ENCODE measurements at places on chromosomes 16 and 17. TPM values are rescaled to one million over a fixed set of nuclear protein-coding genes. Genes with fewer than 3 reads are reported as not detected.

- DNase-seq = no peak
These were observed 31.9 kb upstream of the MPHOSPH6 start for GRCh38 chr16:82201926-82202325.

DNA sequence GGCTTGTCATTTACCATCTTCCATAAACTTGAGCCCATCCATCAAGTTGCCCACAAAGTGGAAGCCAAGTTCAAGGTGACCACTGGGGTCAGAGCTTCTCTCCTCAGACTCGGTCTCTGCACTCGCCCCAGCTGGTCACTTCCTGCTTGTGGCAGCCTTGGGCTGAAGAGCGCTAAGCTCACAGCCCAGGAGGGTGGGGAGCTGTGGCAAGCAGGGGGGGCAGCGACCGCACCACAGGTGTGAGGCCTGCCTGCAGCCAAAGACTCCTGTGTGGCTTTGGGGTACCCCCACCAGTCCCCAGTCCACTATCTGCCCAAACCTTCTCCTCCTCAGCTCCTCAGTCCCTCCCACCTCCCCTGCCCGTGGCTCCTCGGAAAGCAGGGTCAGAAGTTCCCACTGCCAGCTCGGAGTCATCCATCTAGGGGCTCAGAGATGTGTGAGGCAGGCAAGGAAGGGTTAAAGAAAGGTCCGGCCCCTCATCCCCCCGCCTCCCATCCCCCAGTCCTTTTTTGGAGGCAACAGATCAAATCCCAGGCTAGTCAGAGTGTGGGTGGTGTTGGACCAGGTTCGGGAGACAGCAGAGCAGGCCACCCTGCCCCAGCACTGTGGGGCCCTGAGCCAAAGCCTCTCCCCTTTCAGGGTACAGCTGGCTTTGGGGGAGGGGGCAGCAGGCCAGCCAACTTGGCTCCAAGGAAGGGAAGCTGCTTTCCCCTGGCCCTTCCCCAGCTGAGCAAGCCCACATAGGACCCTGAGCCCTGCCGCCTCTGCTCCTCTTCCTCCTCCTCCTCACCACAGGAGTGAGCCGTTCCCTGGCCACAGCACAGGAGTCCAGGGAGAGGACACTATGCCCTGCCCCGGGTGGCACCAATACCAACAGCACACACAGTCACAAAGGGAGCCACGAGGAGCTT lies 3.2 kb downstream of the CSF3 start:
- DNase-seq = no peak

DNA sequence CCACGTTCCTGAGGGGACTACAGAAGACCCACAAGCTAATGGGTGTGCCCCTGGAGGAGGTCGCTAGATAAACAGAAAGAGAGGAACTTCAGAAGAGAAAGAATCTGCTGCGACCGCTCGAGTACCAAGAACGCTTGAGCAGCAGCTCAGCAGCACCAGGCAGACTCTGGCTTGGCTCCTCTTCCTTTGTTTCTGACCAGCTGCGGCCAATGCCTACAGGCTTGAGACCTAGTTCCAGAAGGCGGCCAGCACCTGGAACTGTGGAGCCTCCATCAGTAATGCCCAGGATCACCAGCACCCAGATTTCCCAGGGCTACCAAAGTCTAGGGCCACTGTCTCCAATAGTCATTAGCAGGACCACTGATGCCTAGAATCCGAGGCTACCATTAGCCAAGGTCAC lies 26.0 kb upstream of the GOSR2 start:
- no peak for DNase-seq

GRCh38 chr17:66476014-66476413 lies 173.6 kb downstream of the PRKCA start:
- DNase-seq = no peak

GRCh38 chr16:74735162-74735452 lies 34.4 kb upstream of the MLKL start:
- no peak for DNase-seq

DNA sequence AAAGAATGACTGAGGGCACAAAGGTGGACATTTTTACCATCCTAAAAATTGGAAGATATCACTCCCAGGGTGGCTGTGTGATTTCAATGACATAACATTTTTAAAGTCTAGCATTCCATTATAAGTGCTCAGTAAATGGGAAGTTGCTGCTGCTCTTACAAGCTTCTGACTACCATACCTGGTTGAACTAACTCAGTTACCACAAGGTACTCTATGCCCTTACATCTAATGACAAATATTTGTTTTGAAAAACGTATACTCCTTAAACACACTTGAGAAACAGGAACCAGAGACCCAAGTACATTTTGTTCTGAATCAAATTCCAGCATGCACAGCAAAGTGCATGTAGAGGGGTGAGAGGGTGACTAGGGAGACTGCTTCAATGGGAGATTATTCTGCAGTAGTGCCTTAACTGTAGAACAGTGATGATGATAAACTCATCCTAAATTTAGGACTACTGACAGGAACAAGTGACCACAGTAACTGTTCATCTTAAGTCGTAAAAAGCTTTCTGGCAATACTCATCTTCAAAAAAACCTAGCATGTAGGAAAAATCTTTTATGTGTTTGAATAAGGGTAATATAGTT lies 83.5 kb downstream of the KANSL1 start:
- DNase-seq = no peak

DNA sequence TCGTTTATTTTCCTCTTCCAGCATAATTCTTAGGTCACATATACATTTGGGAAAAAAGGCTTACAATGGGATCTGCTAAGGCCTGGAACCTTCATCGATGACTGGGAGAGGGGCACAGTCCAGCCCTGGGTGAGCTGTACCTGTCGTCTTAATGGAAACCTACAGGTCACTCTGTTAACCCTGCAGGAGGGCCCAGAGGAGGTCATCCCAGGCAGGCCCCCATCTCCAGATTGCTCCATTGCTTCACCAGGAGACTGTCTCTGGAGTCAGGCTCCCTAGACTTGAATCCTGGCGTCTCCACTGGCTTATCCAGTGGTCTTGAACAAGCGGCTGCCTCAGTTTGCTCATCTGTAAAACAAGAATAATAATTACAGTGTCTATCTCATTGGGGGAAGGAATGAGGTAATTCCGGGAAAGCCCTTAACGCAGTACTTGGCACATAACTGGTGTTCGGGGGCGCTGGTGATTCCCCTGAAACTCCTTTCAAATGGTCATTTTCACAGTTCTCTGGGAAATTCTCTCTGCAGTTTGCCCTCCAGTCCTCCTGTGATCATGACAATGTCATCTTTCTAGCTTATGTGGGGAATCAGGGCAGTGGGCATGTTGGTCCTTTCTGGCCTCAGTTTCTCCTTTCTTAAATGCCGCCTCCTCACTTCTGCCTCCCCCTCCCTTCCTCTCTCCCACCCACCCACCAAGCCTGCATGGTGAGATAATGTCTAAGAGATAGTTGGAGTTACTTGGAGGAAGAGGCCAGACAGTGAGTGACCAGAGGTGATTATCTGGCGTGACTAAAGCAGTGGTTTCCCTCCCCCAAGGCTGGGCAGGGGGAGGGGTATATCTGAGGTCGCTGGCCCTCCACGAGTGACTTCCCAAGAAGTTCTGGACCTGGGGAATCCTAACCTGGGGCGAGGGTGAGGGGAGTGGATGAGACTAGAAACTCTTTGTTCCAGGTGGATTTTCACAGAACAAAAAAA lies 31.3 kb upstream of the TAC4 start:
- DNase-seq = no peak

- DNase-seq = peak; percentile 16
These were observed 21.3 kb downstream of the OTOA start for GRCh38 chr16:21685034-21685455.

GRCh38 chr16:75340741-75341491 lies 89.5 kb upstream of the BCAR1 start:
- no peak for DNase-seq

GRCh38 chr16:89297910-89298545 lies 80.5 kb downstream of the ZNF778 start:
- no peak for DNase-seq

GRCh38 chr17:35879773-35880654 lies at the start of gene CCL5:
CCL5 (minus strand) TSS chr17:35880360.
- no peak for DNase-seq

DNA sequence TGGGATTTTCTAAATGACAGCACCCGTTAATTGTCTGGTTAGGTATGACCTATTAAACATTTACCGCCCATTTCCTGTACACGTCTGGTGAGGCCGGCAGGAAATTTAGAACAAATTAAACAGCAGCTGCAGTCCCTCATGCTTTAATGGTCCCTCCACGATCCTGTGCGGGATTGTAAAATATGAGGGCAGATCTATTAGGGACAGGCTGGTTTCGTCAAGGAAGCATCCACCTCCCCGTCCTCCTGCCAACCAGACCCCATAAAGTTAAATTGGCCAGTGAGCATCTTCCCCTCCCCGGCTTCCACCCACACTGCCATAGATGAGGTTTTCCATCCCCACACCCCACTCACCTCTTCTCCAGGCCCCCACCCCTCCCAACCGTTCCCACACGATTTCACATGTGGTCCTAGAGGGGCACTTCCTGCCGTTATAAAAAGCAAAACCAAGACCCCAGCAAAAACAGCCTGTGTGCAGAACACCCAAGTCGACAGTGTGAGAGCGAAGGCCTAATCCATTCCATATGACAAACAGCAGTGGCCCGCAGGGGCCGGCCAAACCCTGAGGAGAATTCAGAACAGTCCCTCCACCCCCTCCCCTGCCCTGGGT lies 331.9 kb downstream of the FOXL1 start:
- DNase-seq = peak; percentile 80

DNA sequence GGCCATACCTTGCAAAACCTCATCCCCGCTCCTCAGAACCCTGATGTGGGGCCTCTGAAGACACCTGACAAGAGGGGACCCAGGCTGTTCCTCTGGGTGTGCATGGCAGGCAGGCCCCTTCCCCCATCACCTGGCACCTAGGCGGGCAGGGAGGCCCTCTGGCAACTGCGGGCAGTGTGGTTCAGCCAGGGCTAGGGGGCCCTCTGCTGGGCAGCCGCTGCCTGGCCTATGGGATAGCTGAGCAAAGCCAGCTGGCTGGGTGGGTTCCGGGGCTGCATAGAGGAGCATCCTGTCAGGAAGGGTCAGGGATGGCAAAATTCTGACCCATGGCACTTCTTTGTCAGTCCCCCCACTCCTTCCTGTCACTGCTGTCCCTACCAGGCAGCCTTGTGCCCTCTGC lies 228.7 kb upstream of the ASIC2 start:
- peak; percentile 22 for DNase-seq

GRCh38 chr17:1906662-1907101 lies 76.9 kb downstream of the RPA1 start:
- peak; percentile 25 for DNase-seq

DNA sequence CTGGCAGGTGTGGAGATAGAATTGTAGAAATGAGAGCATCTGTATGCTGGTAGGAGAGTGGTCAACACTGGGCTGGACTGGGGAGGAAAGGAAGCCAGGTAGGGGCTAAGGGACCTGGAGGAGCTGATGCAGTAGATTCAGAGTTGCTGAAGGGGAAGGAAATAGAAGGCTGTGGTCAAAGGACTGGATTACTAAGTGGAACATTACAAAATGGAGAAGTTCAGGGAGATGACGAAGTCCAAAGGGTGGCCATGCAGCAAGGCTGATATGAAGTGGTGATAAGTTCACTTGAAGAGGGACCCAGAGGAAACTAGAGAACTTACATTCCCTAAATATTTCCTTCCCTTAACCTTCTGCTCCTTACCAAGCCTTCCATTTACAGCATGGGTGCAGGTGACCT lies 8.6 kb upstream of the CCL2 start:
- DNase-seq = no peak

- no peak for DNase-seq
These were observed 18.9 kb upstream of the MAP3K14 start for GRCh38 chr17:45335721-45336120.

The KRTAP16-1 gene
- not detected for total RNA-seq

The PRCD gene
- not detected for total RNA-seq

The NDRG4 gene
- total RNA-seq = 0.66 TPM

The MFSD6L gene
- not detected for total RNA-seq

The KRTAP4-2 gene
- total RNA-seq = not detected

The LPCAT2 gene
- 8.2 TPM for total RNA-seq

The SRL gene
- total RNA-seq = 0.11 TPM
